ENCODE measurements at places on chromosomes 16 and 17.
A peak's percentile ranks its signal among the peaks of the same experiment; 100 is the strongest.

GRCh38 chr17:67588326-67588725 lies 129.4 kb upstream of the NOL11 start:
- no peak for DNase-seq

DNA sequence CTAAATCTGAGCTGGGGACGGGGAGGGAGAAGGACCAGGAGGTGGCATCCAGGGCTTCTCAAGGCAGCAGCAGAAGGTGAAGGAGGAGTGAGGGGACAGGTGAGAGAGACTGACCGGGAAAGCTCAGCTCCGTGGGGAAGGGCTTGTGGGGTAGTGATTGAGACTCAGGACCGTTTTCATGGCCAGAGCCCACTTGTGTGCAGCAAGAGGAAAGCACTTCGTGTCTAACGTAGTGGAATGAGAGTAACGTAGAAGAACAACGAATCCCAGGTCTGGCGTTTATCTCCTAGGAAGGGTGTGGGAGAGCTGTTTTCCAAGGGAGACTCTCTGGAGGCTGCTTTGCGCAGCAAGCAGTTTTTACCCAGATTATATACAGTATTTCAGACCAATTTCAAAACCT lies 1.3 kb upstream of the CDH3 start:
- peak; percentile 27 for DNase-seq

DNA sequence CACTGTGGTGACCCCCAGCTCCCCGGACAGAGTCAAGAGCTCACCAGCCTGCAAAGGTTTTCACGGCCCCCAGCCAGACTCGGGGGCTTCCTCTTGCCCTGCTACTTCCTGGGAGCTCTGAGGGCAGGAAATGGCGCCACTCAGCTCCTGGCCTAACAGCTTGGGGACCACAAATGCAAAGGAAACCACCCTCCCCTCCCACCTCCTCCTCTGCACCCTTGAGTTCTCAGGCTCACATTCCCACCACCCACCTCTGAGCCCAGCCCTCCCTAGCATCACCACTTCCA lies 375 bp upstream of the SPN start:
- DNase-seq, result no peak

GRCh38 chr17:82050761-82051641 lies 610 bp downstream of the RFNG start:
- DNase-seq, result no peak

DNA sequence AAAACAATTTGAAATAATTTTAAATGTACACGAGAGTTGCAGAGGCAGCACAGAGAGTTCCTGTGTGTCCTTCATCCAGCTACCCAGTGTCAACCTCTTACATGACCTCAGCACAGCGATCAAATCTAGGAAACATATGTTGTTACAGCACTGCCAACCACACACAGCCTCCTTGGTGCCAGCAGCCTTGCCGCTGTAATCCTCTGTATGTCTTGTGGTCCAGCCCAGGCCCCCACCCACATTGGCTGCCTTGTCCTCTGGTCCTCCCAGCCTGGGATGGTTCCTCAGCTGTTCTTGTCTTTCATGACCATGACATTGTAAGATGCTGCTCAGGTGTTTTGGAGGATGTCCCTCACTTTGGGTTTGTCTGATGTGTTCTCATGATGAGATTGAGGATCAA lies 178.0 kb downstream of the RPTOR start:
- no peak for DNase-seq

GRCh38 chr17:33962857-33963655 lies 292.0 kb upstream of the CCL2 start:
- DNase-seq, result no peak

- no peak for DNase-seq
These were observed 66.7 kb downstream of the PPM1E start for GRCh38 chr17:58822148-58823050.

DNA sequence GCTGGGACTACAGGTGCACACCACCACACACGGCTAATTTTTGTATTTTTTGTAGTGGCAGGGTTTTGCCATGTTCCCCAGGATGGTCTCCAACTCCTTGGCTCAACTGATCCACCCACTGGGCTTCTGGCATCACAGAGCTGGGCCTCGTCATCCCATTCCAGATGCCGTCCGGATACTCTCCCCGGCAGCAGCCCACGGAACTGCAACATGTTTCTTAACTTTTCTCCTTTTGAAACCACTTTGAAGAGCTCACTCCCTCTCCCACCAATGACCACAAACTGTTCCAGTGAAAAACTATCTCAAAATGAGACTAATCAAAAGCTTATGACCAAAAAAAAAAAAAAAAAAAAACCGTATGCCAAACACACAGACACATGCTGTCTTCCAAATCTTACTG lies 17.6 kb downstream of the PEMT start:
- no peak for DNase-seq

DNA sequence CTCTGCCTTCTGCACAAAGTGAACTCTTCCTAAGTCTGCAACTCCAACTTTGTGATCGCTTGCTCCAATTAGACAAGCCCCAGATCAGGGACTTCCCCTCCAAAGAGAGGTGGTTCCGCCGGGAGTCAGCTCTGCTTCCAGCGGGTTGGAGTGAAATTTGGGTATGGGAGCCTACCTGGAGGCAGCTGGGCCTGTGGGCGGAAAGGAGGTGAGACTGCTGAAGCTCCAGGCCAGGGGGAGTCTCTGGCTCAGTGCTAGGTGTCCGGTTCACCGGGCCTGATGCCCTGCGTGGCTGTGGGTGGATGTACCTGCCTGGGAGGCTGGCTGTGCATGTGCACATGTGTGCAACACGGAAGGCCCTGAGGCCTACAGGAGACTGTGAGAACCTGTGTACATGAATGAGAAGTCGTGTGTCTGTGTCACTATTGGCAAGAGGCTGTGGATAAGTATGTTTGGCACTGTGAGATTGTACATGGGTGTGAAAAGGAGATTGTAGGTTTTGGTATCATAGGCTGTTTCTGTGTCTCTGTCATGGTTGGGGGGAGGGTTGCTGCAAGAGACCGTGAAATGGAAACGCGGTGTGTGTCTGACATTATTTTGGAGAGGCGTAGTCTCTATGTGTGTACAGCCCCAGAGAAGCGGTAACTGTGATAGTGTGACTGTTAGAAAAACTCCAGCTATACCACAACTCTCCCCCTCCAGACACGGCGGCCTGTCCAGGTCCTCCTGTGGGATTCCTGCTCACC lies 4.2 kb downstream of the LHX1 start:
- DNase-seq, result no peak

DNA sequence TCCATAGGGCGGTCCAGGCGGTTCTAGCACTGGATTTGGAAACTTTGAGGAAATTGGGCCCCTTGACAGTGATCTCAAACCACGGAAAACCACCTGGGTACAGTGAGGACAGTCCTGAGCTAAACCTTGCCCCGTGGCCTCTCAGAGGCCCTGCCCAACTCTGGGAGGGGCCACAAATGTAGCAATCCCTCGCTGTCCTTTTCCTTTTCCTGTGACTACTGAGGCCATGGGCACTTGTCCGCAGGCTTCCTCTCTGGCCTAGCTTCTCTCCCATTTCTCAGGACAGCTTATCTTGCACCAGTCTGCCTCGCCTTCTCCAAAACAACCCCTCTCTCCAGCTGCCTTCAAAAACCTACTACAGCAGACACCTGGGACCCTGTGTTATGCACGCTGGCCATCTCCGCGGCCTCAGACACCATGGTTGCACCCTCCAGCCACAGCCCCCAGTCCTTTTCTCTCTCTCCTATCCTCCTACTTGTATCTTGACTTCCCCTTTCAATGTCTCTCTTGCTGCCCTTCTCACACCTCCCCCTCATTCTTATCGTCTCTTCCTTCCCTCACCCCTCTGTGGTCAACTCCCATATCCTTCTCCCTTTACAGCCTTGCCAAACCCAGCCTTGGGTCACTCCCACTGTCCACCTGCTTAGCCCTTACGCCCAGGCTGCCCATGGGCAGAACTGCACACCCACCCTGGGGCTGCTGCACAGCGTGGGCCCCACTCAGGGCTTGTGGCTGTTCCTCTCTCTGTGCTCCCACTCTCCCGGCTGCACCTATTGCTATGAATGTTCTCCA lies 7.6 kb downstream of the SCPEP1 start:
- no peak for DNase-seq

GRCh38 chr16:21650521-21650920 lies 1.9 kb downstream of the IGSF6 start:
- DNase-seq, result no peak

DNA sequence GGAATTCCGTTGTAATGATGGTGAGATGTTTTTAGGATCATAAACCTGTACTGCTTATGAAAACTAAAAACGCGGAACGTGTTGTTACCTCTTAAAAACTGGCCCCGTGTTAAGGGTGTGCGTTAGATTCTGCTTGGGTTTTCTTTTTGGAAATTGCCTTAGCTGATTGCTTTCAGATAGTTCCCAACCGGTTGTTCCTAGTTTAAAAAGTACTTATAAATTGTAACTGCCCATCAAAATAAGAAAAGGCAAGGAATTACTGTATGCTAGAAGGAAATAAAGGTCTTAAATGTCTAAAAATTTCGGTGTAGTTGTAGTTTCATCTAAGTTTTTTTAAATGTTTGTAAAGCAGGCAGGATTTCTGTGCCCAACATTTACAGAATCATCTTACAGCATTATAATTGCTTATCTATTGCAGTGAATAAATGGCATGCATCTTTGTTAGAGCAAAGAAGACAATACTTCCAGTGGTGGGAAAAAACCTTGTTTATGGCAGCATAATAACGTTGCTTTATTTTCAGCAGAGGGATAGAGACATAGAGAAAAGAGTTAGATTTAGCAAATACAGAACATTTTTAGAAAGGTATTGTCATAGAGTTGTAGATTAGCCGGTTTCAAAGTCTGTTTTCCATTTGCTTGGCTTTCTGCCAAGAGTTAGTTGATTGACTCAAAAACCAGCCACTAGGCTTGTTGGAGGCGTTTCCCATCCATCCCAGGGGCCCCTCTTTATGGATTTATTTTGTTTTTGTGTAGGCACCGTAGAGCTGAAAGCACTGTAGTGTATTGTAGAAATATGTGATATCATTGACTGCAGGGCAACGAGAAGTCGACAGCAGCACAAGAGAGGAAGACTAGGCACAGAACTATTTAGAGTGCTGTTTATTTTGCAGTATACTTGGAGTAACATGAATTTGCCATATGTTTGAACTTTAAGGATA lies 1.7 kb downstream of the PPM1D start:
- peak; percentile 82 for DNase-seq

DNA sequence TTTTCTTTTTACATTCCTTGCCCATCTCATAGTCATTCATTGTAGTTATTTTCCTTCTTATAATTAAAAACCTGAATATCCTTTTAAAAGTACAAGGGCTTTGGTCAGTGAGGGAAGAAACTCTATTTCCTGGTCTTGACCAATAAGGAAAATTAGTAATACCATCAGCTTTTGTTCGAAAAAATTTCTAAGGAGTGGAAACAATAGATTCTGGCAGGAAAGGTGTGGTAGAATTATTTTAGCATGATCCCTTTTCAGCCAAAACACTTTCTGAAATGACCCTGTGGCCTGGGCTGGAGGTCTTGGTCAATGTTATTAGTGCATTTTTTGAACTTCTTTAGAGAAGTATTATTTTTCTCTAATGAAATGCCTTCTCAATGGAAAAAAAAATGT lies 36.6 kb downstream of the IQCK start:
- DNase-seq, result no peak

- peak; percentile 37 for DNase-seq
These were observed 225.0 kb upstream of the AXIN2 start for GRCh38 chr17:65786479-65786878.

DNA sequence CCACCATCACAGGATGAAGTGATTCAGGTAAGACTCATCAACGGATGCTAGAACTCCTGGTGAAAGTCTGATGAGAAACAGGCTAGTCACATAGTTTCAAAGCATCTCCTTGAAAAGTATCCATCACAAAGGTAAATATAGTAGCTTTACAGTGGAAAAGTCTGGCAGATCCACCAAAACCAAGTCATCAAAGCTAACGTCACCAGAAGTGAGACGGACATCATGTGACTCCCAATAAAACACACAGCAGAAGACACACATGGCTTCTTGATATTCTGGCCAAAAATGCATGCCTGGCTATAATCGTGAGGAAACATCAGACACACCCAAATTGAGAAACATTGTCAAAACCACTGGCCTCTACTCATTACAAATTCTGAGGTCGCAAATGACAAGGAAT lies 17.9 kb upstream of the TRPV3 start:
- no peak for DNase-seq

GRCh38 chr16:69626256-69626655 lies 60.5 kb downstream of the NFAT5 start:
- DNase-seq, result no peak

GRCh38 chr17:28125526-28126378 lies 83.3 kb downstream of the NLK start:
- no peak for DNase-seq

- no peak for DNase-seq
These were observed 207.6 kb downstream of the RAB11FIP4 start for GRCh38 chr17:31598921-31599571.

DNA sequence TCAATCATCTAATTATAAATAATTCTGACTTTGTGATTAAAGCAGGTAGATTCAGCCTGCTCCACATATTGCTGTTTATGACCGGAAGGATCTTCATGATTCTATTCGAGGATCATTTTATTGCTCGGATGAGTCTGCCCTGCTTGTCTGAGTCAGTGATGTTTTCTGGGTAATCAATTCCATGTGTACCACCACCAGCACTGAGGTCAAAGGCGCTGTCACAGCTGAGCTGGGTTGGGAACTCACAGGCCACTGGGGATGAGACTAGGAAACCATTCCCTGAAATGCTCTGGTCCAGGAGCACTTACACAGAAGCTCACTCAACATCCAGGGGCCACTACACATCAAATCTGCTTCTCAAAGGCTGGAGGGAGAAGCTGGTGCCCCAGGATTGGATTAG lies 30.4 kb upstream of the ERN1 start:
- DNase-seq, result no peak

- no peak for DNase-seq
These were observed at the start of gene SEPTIN1 for GRCh38 chr16:30382111-30382881. SEPTIN1 (minus strand) TSS chr16:30382561; CDS start chr16:30382542, 19 bp downstream.

- no peak for DNase-seq
These were observed 23.0 kb downstream of the NAGPA start for GRCh38 chr16:5010576-5011329.

DNA sequence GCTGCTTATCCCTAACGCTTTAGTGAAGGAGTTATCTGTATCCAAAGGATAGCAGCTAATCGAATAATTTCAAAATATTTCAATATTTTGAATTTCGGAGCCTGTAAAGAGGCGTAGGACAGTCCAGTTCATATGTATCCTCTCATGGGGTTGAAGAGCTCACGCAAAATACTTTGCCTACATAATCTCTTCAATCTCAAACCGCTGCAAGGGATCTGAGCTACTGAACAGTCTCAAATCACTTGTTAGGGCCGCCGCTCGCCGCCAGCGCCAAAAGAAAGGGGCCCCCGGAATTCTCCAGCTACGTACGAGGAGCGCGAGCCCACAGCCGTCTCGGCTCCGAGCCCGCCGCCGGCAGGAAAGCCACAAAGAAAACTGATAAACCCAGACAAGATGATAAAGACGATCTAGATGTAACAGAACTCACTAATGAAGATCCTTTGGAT lies 601 bp upstream of the RFWD3 start:
- DNase-seq, result peak; percentile 54

GRCh38 chr16:56211435-56211981 lies 20.2 kb downstream of the GNAO1 start:
- peak; percentile 5 for DNase-seq

- DNase-seq, result no peak
These were observed 20.9 kb downstream of the METRNL start for GRCh38 chr17:83100220-83100852.

- DNase-seq, result peak; percentile 83
These were observed 690 bp downstream of the PITPNC1 start for GRCh38 chr17:67377488-67378453.

Measured in mesendoderm (in vitro differentiated cells).